ENCODE measurements at places on chromosomes 2 and 18.

DNA sequence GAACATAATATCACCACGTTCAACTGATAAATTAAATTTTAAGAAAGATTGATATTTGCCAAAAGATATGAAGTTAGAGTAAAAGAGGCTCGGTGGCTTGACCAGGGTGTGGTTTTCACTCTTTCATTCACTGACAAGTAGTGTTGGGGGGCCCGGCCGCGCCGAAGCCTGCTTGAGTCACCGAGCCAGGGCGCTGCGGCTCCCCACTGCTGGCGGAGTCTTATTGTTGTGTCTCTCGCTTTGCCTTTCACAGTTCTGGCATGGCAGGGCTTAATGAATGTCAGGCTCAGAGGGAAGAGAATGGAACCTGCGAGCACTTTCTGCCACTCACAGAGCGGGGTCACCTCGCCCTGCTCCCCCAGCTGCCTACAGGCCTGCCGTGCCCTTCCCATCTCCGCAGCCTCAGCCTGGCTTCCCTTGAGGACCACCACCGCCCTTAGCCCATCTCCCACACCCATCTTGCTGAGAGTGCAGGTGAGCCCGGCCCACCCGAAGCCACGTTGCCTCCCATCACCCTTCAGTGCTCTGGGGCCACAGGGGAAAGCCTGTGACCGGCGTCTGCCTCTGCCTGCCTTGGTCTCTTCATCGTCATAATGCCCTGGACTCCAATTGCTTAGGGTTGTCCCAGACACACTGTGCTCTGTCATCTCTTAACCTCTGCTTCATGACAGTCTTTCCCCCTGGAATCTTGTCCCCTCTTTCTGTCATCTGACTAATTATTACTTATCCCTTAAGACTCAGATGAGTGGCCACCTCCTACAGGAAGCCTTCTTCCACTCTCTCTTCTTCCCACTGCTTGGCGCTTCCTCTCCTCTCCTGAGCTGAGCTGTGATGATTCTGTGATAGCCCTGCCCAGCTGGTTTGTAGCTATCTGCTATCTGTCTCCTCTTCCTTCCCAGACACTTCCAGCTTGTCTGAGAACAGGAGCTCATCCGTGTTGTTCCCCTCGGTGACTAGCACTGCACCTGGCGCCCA is 142.5 kb downstream of the FAM210A start:
- DNase-seq = no peak

DNA sequence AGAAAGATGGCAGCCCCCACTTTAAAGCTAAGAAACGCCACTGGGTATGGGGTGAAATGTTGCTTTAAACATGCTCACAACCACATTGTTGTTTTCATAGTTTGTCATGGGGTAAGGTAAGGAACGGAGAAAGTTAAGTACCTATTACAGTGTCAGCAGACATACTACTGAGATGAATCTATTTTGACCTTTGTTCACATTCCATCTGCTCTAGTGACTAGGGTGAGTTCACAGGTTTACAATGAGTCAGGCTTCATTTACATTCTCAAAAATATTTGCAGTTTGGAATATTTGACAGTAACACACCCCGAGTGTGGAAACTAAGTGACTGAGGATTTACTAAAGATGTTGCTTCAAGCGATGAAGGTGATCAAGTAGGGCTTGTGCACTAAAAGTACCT is 428.7 kb upstream of the ACVR2A start:
- DNase-seq = no peak

GRCh38 chr2:33903215-33903614 is 304.1 kb upstream of the FAM98A start:
- no peak for DNase-seq

- no peak for DNase-seq
These were observed 227.3 kb downstream of the CD226 start for GRCh38 chr18:69720422-69720821.
